ENCODE measurements at places on chromosomes 3 and 15. TPM values are rescaled to one million over a fixed set of nuclear protein-coding genes. Genes with fewer than 3 reads are reported as not detected.

CLDN16 gene
- polyA plus RNA-seq = 0.09 TPM

KBTBD12 gene
- 3.7 TPM for polyA plus RNA-seq

PP2D1 gene
- not detected for polyA plus RNA-seq

COLQ gene
- polyA plus RNA-seq = 3.1 TPM
